GM20000 (cell line): ENCODE measurements at places on chromosomes 6 and 20.

- DNase-seq = no peak
Measured at GRCh38 chr20:4534315-4534714, 187.4 kb upstream of the PRND start.

- no peak for DNase-seq
Measured at GRCh38 chr20:35151736-35152135, 4.6 kb upstream of the EDEM2 start.

DNA sequence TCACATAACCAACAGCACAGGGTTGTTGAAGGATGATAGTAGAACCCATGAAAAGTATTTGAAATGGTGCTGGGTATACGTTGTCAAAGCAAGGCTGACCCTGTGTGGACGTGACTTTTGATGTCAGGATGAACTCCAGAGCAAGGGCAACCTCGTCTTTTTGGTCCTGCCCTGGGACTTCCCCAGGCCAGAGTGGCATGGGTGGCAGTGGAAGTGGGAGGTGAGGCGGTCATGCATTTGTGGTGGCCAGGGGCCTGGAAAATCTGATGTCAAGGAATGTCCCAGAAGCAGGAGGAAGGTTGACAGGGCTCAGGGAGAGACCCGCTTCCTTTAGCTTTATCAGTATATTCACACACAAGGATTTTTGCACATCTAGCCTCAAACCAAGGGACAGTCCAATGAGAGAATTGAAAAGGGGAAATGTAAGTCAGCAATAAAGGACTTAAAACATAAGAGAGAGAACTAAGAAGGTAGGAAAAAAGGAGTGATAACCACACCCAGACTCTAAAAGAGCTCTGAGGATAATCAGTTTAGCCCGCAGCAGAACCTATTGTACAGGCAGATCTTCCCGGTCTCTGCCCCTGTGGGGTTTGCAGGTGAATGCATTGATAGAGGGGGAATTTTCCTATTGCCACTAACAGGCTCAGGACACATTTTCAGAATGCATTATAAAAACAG, 98.8 kb upstream of the HDGFL1 start:
- DNase-seq = no peak

GRCh38 chr20:17473659-17474058, 57.5 kb downstream of the BFSP1 start:
- DNase-seq = no peak

- DNase-seq = no peak
Measured at GRCh38 chr20:3904224-3904623, 15.0 kb downstream of the PANK2 start.

DNA sequence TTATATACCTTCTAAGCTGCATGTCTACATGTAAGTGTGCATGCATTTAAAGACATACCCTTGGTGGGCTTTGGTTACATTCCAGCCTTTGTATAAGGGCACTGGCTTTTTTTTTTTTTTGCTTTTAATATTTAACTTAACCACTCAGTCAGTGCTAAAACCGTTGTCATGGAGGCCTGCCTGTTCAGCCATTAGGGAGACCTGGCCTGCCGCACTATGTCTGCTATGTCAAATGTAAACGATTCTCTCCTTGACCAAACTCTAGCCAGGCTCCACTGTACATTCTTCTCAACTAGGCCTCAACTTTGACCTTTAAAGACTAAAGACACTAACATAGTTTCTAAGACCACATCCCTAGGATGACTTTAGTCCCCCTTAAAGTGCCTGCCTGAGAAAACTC, 48.7 kb upstream of the BTN3A2 start:
- no peak for DNase-seq

DNA sequence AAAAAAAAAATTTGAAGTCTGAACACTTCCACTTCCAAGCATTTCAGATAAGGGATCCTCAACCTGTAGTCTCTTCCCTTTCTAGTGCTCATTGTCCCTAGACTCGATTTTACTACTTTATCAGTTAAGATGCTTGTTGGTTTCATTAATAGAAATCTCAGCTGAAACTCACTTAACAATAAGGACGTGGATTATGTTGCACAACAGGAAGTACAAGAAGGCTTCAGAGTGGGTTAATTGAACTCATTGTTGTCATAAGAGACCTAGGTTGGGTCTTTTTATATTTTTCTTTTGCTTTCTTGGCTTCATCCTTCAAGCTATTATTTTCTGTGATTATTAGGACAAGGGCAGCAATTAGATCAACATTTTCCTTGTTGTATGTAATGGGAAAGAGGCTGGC, 175.2 kb downstream of the CDKAL1 start:
- no peak for DNase-seq

GRCh38 chr20:23434521-23435313, 4.8 kb upstream of the CSTL1 start:
- DNase-seq = no peak

DNA sequence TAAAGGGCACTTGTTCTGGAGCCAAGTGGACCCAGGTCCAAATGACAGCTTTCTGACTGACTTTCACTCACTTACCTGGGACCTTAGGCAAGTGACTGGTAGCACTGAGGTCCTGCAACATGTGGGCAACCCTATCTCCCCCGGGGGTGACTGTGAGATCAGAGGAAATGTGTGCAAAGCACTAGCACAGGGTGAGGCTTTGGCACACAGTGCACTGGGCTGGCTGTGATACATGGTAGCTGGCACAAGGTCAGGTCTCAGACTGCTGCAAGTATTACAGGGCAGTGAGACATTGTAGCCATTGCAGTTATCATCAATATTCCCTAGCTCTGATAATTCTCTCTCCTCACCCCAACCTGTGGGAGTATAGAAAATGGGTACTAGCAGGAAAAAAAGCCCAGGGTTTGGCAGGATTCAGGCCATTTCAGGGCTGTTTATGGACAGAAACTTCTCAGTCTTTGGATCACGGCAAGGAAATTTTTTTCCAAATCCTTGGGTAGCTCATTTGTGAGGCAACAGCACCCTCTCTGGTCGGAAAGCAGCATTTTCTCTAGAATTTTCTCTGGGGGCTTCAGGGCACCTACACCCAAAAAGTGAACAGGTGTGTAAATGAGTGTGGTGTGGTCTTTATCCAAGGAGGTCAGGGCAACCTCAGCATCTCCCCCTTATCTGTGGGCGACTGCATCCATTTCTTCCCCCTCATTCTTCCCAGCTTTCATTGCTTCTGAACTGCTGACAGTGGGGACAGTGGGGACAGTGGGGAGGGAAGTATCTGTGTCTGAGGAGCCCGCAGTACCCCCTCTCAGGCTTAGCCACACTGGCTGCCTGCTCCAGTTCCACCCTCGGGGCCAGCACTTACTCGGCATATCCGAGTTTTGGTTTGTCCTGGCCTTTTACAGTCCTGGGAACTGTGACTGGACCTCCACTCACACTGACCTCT, 148.7 kb upstream of the PHACTR3 start:
- peak; percentile 38 for DNase-seq
